ENCODE measurements at places on chromosomes 2 and 18.

GRCh38 chr2:195586062-195586714 is 70.8 kb upstream of the SLC39A10 start:
- no peak for DNase-seq

DNA sequence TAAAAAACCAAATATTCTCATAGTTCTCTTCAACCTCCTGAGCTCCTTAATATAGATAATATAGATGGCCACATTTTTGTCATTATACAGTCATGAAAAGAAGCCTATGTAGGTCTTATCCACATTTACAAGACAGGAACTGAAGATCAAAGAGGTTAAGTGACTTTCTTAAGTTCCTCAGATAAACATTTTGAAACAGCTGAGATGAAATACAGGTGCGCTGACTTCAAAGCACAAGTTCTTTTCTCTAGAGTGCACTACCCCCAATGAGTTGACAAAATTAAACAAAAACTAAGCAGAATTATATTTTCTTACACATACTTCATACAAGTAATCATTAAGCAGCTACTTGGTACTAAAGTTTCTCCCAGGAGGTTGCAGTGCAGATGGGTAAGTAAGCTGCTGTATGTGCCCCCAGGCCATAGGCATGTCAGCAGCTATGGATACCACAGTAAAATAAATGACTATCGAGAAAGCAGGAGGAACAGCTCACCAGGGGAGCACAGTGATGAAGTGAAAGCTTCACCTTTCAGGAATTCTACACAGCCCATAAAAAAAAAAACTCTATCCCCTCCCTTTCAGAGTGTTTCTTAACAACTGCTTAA is 199.8 kb downstream of the DPP10 start:
- no peak for DNase-seq

GRCh38 chr18:36503477-36503876 is 206.0 kb downstream of the FHOD3 start:
- DNase-seq = no peak

- no peak for DNase-seq
Measured at GRCh38 chr2:1856475-1856874, 112.2 kb upstream of the PXDN start.

DNA sequence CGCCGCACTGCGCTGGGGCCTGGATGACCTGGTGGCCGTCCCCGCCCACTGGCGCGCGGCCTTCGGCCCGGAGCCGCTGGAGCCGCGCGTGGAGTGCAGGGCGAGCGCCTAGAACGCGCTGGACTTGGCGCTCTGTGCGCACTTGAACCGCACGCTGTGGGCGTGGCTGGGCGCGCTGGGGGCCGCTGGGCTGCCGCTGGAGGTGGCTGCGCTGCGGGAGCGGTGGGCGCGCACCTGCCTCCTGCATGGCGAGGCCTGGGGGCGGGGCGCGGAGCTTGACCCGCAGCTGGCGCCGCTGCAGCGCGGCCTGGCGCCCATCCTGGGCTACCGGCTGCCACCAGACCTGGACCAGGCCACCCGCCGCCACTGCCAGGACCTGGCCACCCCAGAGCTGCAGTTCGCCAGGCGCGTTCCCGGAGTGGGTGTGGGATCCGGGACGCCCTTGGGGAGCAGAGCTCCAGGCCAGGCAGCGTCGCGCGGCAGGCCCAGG is 9.9 kb downstream of the AQP12B start:
- DNase-seq = no peak

- DNase-seq = no peak
Measured at GRCh38 chr2:1681323-1682180, 62.8 kb downstream of the PXDN start.

DNA sequence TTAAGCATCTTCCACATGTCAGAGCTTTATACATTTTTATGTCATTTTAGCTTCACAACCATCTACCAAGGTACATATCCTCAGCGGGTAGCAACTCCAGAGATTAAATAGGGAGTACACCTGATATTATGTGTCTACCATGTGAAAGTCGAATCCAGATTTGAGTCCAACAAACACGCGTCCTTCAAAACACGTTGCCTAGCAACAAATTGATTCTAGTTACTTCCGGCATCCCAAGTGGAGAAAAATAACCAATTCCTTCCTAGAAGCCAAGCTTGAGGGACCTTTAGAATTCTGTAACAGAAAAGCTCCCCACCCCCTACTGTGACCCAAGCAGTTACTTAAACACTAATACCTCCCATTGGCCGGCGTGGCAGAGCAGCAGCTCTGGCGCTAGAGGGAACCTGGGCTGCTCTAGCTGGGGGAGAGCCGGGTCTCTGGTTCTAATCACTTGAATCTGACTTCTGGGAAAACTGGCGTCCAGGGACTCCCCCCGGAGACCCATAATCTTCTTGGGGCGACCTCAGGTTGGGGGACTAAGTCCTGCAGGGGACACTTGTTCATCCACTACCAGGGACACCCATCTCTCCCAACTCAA is at the start of gene ERICH2:
ERICH2 (plus strand) TSS at position 371 of the 598 bp plus-strand sequence. CDS start 304 bp downstream, outside the sequence.
- DNase-seq = no peak

DNA sequence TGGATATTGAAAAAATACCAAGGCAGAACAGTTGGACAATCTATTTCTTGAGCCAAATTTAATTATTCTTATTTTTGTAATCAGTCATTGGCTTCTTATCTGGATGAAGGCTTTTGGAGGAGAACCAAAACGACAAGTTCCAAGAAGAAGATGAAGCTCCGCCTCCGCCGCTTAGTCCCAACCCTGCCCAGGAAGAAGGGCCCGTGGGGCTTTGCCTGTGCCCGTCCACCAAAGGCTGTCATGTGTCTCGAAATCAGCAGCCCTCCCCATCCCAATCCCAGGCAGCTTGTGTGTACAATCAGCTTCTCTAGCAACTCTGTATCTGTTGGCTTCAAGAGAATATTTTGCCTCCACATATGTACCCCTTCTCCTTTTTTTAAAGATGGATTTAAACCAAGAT is 24.6 kb downstream of the PTRHD1 start:
- no peak for DNase-seq

GRCh38 chr2:162929571-162929970 is 91.0 kb upstream of the KCNH7 start:
- no peak for DNase-seq

DNA sequence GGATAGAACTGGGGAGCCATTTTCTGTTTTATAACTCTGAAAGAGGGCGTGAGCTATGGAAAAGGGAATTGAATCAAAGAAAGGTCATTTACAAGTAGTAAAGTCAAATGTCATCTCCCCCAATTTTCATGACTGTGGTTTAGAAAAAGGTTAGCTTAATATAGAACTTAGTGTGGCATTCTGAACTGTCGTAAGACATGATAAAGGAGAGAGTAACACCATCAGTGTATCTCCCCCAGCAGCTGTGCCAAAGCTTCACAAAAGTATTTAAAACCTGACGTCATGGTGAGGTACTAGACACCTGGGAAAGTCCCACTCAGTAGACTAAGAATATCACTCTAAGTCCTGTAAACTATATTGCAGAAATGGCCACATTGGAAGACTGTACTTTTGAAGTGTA is 5.8 kb upstream of the IKZF2 start:
- DNase-seq = no peak

GRCh38 chr2:134440336-134440909 is 186.6 kb downstream of the MGAT5 start:
- no peak for DNase-seq

- DNase-seq = no peak
Measured at GRCh38 chr2:158179660-158180059, 78.0 kb downstream of the UPP2 start.

DNA sequence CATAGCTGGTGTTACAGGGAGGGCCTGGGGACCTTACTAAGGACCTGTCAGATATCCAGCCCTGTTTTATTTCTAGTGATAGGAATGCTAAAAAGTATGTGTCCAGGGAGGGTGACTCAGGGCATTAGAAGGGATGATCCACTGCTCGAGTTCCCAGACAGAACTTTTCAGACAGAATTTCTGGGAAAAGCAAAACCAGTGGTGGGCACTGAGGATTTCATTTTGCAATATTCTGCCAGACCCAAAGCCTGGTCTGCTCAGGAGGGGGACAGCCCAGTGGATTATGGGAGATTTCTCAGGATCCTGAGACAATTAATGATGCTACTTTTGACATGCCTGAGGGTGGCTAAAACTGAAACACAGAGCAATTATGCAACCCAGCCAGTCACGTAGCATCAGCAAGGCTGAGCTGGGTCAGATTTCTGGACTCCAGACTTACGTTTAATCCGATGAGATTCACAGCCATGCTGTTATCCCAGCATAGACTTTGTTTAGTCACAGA is 4.7 kb upstream of the KCNE4 start:
- DNase-seq = no peak

GRCh38 chr18:6776188-6776587 is 46.7 kb downstream of the ARHGAP28 start:
- DNase-seq = no peak

- DNase-seq = no peak
Measured at GRCh38 chr2:106274668-106275067, 80.6 kb upstream of the UXS1 start.

- no peak for DNase-seq
Measured at GRCh38 chr2:198236338-198236737, 431.9 kb downstream of the PLCL1 start.

DNA sequence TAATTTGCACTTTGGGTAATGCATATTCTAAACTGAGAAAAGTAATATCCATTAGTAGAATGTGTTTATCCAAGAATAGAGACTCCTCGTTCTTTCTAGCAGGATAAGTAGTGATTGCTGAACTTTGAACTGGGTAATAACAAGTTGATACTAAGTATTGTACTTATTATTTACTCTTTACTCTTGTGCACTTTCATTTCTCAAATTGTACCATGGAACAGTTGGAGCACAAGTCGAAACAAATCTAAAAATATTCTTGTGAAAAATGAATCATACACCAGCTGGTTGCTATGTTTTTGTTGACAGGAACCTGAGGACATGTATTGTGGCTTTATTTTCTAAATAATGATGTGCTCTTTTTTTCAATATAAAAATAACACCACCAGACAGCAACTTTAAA is 111.9 kb downstream of the RGPD3 start:
- no peak for DNase-seq

- peak; percentile 41 for DNase-seq
Measured at GRCh38 chr2:162221064-162221463, 22.2 kb downstream of the FAP start.

DNA sequence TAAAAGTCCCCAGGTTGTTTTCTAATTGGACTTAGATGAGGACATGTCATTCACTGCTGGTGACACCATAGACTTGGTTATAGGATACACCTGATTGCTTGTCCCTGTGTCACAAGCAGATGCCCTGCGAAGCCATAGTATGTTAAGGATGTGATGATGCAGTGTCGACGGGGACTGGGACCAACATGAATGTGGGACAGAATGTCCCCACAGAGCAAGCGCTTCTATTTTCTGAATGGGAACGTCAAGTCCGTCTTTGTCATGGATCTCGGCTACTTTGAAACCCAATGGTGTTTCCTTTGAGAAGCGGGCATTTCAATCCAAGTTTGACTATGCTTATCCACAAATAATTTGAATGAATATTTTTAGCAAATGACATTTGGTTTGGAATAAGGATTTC is 2.1 kb downstream of the GCG start:
- DNase-seq = no peak

DNA sequence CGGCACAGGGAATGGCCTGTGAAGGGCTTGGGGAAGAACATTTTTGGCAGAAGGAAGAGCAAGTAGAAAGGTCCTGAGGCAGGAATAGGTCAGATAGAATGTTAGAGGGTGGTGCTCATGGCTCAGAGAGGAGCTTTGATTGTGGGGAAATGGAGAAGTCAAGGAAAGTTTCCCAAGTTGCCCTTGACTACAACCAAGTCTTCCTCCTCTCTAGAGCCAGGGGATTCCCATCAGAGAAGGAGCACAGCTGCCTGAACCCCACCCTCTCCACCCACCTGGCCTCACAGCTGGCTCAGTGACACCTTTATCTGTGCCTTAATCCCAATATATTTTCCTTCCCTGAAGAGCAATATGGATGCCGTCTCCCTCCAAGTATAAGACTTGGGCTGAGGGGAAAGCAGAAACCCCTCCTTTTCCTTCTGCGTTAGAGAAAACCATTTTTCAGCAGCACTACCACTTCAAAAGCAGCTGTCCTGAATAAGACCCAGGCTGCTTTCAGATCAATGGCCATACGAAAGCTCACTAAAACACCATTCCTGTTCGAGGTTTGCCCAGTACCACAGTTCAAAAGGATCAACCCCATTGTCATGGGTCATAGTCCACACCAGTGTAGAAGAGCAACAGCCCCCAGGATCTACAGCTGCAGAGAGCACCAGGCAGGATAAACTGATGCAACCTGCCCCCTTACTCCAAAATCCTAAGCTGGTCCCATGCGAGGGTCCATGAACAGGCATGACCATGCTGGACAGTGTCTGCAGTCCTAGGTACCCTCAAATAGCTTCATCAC is 199.6 kb downstream of the AFF3 start:
- no peak for DNase-seq

GRCh38 chr2:3468296-3468988 is 50.9 kb downstream of the ADI1 start:
- DNase-seq = no peak

DNA sequence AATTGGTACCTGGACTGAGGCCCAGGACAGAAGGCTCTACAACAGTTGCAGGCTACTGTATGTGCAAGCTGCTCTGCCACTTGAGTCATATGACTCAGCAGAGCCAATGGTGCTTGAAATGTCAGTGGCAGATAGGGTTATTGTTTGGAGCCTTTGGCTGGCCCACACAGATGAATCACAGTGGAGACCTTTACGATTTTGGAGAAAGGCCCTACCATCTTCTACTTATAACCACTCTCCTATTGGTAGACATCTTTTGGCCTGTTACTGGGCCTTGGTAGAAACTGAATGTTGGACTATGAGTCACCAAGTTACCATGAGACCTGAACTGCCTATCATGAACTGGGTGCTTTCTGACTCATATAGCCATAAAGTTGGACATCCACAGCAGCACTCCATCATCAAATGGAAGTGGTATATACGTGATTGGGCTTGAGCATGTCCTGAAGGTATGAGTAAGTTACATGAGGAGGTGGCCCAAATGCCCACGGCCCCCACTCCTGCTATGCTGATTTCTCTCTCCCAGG is 88.9 kb upstream of the NRXN1 start:
- no peak for DNase-seq

GRCh38 chr2:181070119-181070835 is 89.9 kb downstream of the UBE2E3 start:
- no peak for DNase-seq

- no peak for DNase-seq
Measured at GRCh38 chr2:73981081-73982001, 3.4 kb upstream of the TET3 start.

DNA sequence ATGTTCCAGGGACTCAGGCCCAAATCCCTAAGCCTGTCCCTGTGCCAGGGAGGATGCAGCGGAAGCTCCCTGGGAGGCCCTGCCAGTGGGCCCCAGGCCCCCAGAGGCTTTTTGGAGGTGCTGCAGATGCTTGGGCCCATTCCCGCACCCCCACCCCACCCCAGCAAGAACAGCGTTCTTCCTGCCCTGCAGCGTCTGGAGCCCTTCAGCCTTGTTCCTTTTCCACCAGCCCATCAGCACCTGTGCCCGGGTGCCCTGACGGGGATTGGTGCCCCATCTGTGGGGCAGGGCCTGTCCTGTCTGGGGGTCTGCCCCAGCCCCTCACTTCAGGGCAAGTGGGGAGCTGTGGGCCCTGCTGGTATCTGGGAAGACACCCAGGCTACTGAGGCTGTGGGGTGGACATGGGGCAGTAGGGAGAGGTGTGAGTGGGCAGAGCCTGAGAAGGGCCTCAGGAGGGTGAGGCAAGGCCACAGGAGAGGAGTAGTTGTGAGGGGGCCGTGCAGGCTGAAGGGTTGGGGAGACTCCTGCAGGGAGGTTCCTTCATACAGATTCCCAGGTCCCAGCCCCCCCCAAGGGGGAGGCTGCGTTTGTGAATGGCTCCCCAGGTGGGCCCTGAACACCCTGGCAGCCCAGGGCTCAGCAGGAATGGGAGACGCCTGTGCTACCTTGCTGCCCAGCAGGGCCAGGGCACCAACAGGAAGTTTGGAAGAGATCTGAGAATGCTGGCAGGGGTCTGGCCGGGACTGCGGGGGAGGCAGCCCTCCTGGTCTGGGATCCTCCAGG is 2.4 kb downstream of the RNPEPL1 start:
- no peak for DNase-seq
